Activated CD8-positive, alpha-beta T cell treated with anti-CD3 and anti-CD28 coated beads for 36 hours (primary cell): ENCODE measurements at places on chromosomes 5 and 9.

- DNase-seq: no peak
Measured at GRCh38 chr5:148740079-148740858, 85.9 kb upstream of the HTR4 start.

GRCh38 chr9:14660721-14661120 lies 32.5 kb downstream of the ZDHHC21 start:
- DNase-seq: no peak

- DNase-seq: no peak
Measured at GRCh38 chr9:82456642-82457041, 468.1 kb downstream of the SPATA31D1 start.

GRCh38 chr9:19416143-19416542 lies 7.3 kb downstream of the ACER2 start:
- DNase-seq: no peak

DNA sequence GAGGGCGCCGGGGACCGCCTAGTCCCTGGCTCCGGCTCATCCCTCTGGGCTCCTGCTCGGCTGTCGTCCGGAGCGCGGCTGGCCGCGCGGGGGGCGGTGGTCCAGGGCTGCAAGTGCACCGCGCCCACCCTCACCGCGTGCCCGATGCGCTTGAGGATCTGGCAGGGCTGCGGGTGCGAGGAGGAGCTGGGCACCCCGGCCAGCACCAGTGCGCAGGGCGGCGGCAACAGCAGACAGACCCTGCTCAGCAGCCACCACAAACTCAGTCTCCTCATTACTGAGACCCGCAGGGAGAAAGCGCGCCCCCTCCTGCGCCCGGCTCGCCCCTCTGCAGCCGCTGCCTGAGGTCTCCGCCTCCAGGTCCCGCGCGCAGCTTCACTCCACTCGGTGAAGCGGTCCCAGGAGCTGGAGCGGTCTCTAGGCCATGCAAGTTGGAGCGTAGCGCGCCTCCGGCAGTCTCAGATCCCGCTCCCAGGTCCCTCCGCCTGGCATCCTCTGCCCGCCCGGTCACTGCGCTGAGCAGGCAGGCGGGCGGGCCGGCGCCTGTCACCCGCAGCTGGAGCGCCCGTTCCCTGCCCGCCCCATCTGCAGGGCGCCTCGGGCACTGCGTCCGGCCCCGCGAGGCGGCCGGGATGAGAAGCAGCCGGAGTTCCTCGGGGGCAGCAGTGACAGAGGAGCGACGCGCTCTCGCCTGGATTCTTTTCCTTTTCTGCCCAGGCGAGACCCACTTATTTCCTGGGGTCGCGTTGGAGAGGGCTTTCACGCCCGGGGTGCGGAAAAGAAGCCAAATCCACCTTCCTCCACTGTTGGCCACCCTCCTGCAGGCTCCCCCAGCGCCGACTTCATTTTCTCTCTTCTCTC lies 512 bp downstream of the GRIN3A start:
- DNase-seq: peak; percentile 1

GRCh38 chr9:130182381-130182909 lies 10.2 kb downstream of the NCS1 start:
- no peak for DNase-seq

GRCh38 chr5:23302438-23302837 lies 205.0 kb upstream of the PRDM9 start:
- DNase-seq: no peak

DNA sequence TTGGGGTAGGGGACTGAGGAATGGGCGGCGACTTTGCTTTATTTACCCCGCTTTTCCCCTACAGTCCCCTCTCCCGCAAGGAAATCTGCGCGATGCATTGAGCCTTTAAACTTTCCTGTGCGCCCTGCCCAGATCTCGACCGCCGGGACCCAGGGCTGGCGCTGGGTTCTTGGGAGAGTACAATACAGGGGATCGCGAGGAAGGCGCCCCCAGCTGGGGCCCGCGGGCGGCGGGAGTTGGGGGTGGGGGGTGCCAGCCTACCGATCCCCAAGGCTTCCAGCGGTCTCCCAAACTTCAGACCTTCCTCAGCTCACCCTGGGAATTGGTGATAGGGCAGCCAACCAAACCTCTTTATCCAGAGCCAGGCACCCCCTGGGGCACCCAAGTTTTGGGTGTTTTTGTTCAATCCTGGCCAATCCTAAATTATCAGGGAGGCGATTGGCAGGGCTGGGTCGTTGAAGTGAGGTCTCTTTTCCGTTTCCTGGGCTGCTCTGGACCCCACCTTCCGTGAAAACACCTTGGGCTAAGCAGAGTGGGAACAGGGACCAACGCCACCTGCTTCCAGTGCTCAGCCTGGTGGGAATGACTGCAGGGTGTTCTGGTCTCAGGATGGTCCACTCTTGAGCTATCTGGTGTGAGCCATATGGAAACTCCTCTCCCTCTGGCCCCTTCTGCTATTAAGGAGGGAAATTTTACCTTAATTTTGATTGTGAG lies 51.4 kb upstream of the DAB2IP start:
- no peak for DNase-seq

- no peak for DNase-seq
Measured at GRCh38 chr9:111150181-111150580, 111.9 kb upstream of the LPAR1 start.
